Type B pancreatic cell (in vitro differentiated cells): ENCODE measurements at places on chromosomes 16 and 17. TPM values are rescaled to one million over a fixed set of nuclear protein-coding genes. Genes with fewer than 3 reads are reported as not detected.

MYH2 gene
- total RNA-seq = not detected in 2 replicates

CFAP97D1 gene
- total RNA-seq = not detected in 2 replicates

MT4 gene
- total RNA-seq = not detected in 2 replicates

TLCD2 gene
- 4.0 and 4.3 TPM in 2 replicates for total RNA-seq

SLC5A10 gene
- total RNA-seq = 0.19 TPM in 1 of 2 replicates, not detected in the other

ACE gene
- 3.6 and 9.1 TPM in 2 replicates for total RNA-seq

KRT39 gene
- total RNA-seq = 0.70 and 1.0 TPM in 2 replicates

ITGA2B gene
- total RNA-seq = 0.69 and 8.8 TPM in 2 replicates

ARL5C gene
- not detected in 2 replicates for total RNA-seq

TBC1D3D gene
- total RNA-seq = 0.60 TPM in 1 of 2 replicates, not detected in the other

CTF1 gene
- total RNA-seq = 2.5 and 3.1 TPM in 2 replicates

MRPS23 gene
- total RNA-seq = 35.5 and 46.9 TPM in 2 replicates

KRTAP4-6 gene
- not detected in 2 replicates for total RNA-seq

PRR29 gene
- total RNA-seq = 0.45 and 4.2 TPM in 2 replicates

ZMYND15 gene
- 0.70 and 1.4 TPM in 2 replicates for total RNA-seq
